ENCODE measurements at places on chromosomes 2 and 18.

GRCh38 chr2:142323206-142323605, 192.4 kb upstream of the LRP1B start:
- DNase-seq, result no peak

DNA sequence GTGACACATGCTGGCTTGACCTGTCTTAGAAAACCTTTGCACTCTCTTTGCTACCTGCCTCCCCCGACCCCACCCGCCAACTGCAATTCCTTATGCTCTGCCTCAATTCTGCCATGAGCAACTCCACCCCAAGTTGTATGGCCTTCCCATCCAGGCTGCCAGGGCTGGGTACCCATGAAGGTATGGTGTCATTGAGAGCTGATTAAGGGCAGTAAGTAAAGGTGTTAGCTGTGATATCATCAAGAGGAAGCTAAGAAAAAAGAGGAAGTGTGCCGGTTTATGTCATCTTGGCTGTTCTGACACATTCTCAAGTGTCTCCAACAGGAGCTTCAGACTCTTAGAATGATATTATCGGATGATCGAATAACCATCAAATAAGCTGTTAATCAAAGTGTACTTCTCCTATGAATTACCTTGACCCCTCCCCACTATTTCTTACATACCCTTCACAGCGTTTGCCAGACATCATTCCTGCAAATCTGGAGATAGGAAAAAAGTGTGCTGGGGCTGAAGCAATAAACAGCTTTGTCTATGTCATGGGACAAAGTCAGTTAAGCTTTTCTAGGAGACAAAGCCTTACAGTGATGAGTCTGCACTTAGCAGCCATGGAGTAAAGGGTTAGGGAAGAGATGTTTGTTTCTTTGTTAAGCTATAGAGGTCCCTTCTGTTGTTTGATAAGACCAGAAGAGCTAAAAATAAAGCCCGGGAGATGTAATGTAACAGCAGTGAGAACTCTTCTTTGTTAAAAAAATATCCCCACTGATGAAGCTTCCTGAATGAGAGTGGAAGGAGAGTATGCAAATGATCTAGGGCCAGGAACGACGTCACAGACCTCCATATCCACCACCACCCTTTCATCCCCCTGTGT, 40.4 kb upstream of the SMAD2 start:
- DNase-seq, result no peak

DNA sequence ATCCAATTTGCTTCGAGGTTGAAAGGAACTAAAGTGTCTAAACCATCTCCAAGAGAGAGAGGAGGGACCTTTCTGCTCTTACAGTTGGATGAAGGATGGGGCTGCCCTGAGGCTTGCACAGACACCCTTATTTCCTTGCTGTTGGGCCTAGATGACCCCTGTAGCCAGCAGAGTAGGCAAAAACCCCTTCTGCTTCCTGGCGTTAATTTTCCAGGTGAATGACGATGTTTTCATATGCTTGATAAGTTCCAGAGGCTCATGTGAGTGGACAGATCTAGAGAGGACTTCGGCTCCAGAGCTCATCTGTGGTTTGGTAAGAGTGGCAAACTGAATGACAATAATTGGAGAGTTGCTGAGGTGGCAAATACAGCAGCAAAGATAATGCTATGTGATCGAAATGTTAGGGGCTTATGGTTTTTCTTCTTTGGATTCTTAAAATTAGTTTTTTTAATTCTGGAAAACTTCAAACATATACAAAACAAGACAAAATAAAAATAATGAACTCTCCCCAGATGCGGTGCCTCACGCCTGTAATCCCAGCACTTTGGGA, 98.6 kb upstream of the MAP4K3 start:
- no peak for DNase-seq

DNA sequence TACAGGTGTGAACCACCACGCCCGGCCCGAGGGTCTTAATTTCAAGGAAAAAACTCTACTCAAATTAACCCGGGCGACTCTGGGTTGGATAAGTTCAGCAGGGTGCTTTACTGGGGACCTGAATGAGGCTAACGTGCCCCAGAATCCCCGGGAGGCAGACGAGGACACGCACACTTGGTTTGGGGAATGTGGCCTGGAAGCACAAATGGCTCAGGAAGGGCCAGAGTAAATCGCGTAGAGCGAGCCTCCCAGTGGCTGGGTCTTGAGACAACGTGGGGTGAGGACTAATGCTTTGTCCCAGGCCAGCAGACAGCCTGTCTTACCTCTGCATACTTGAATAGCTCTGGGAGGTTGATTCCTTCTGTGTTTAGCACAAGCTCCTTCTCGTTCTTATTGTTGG, 75.8 kb downstream of the POLR1A start:
- DNase-seq, result no peak

GRCh38 chr2:173059292-173059691, 16.4 kb upstream of the MAP3K20 start:
- no peak for DNase-seq

GRCh38 chr2:40448476-40449079, 3.3 kb downstream of the SLC8A1 start:
- DNase-seq, result peak; percentile 61

GRCh38 chr2:119549241-119549640, 5.0 kb downstream of the CFAP221 start:
- DNase-seq, result no peak

- DNase-seq, result peak; percentile 13
Observed at GRCh38 chr2:189424961-189425360, 16.3 kb upstream of the WDR75 start.

DNA sequence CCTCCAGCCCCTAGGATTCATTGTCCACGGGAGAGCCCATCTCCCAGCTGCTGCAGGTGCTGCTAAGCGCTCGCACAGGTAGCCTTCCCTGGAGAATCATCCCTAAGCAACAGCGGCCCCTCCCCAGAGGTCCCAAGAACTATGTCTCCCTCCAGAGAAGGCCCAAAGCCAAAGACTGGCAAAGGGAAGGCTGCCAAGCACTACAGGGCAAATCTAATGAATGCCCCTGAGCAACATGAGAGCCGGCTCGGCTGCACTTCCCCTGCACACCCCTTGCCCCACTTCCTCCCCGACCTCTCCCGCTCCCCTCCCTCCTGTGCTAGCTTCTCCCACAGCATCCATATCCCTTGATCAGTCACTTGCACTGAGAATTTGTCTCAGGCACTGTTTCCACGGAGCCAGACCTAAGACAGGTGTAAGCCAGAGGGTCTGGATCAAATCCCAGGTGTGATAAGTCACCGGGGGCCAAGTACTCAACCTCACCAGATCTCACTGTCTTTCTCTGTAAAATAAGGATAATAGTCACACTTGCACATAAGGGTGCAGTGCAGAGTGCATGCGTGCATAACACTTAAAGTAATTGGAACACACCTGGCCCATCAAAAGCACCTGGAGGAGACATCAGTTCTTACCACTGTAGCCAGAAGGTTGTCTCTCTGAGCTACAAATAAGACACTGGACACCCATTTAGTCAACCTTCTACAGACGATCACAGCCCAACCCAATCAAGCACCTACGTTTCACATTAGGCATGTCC, 20.1 kb upstream of the COL6A3 start:
- no peak for DNase-seq

GRCh38 chr2:231611273-231612108, 18.8 kb downstream of the TEX44 start:
- peak; percentile 82 for DNase-seq

GRCh38 chr2:163401481-163401880, 334.3 kb downstream of the FIGN start:
- DNase-seq, result no peak

- no peak for DNase-seq
Observed at GRCh38 chr2:74091391-74091790, 56.3 kb downstream of the BOLA3 start.

GRCh38 chr2:197500503-197501131, 438 bp downstream of the HSPE1 start:
- peak; percentile 72 for DNase-seq

DNA sequence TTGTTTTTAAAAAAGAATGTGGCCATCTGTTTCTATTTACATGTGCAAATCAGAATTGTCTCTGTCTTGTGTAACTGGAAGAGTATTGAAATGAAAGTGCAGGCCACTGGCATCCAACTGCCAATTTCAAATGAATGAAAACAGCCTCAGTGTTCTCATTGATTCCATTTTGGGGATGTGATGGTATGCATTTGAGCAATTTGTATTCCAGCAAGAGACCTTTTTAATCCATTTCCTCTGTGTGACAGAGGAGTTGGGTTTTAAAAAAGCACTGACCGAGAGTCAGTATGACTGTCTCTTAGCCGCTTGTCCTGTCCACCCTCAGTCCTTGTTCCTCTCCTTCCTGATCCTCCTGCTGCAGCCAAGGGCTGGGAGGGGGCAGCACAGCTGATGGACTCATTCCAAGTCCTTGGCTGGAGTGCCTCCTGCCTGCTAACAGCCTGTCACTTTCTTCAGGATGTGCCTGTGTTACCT, 50.0 kb downstream of the ASAP2 start:
- DNase-seq, result no peak

DNA sequence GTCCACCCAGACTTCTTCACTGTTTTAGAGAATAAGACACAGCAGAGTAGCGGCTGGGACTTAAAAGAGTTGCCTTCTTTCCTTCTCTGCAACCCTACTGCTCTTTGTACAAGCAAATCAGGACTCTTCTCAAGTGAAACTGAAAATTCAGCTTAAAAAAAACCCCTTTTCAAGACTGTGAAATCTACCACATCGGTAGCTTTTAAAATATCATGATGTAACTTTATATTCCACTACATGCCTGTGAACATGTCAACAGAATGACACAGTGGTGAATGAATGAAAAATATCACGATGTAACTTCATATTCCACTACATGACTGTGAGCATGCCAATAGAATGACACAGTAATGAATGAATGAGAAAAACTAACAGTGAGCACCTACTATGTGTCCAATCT, 53.4 kb downstream of the TCF4 start:
- DNase-seq, result no peak

DNA sequence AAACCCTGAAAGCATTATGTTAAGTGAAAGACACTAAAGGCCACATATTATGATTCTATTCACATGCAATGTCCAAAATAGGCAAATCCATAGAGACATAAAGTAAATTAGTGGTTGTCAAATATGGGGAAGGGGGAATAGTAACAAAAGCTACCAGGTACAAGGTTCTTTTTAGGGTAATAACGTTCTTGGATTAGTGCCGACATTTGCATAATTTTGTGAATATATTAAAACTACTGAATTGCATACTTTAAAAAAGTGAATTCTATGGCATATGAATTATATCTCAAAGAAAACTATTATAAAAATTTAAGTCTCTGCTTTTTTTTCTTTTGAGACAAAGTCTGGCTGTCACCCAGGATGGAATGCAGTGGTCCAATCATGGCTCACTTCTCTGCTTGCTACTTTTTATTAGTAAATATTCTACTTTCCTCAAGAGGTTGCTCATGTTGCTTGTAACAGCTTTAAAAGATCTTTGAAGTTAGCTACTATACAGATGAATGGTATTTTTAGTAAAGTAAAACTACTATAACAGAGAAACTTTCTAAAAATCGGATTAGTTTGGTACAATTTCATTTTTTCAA, 2.5 kb downstream of the SESTD1 start:
- no peak for DNase-seq

DNA sequence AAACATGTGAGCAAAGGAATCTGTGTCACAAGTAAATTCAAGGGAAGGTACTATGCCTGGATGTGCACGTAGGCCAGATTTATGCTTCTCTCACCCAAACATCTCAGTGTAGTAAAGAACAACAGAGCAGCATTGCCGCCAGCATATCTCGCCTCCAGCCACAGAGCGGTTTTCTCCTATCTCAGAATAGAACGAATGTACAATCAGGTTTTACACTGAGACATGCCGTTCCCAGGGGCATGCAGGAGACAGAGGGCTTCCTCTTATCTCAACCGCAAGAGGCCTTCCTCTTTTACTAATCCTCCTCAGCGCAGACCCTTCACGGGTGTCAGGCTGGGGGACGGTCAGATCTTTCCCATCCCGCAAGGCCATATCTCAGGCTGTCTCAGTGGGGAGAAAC, 175.3 kb downstream of the RPIA start:
- no peak for DNase-seq

DNA sequence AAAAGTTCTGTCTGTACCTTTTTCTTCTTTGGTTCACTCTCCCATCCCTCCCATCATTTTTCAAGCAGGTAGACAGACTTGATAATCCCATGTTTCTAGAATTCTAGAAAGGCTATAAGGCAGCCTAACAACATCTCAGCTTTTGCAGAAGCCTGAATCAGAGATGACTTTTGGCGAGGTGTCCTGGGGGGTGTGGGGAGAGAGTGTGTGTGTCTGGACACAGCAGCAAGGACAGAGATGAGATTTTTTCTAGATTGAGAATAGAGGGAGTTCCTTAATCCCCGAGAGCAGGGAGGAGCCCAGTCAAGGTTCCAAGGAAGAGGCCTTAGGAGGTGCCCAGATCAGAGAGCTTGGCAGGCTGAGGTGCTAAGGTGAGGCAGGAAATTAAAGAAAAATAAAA, 22.0 kb upstream of the LAPTM4A start:
- no peak for DNase-seq

DNA sequence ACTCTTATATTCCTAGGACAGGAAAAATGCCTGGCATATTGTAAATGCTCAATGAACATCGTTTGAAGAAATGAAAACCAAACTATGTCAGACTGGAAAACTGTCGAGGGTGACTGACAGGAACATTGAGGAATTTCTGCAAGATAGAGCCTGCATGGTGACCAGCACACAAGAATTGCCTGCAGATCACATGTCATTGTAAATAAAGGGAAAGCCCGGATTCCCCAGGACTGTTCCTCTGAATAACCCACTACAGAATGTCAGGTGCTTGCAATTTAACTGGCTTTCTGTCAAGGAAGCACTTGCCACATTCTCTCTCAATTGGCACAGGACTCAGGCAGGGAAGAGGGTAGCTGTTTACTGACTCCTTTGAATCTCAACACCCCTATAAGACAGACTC, 129.0 kb upstream of the REG3G start:
- no peak for DNase-seq

GRCh38 chr2:98269274-98269673, 77.0 kb upstream of the CNGA3 start:
- peak; percentile 72 for DNase-seq

DNA sequence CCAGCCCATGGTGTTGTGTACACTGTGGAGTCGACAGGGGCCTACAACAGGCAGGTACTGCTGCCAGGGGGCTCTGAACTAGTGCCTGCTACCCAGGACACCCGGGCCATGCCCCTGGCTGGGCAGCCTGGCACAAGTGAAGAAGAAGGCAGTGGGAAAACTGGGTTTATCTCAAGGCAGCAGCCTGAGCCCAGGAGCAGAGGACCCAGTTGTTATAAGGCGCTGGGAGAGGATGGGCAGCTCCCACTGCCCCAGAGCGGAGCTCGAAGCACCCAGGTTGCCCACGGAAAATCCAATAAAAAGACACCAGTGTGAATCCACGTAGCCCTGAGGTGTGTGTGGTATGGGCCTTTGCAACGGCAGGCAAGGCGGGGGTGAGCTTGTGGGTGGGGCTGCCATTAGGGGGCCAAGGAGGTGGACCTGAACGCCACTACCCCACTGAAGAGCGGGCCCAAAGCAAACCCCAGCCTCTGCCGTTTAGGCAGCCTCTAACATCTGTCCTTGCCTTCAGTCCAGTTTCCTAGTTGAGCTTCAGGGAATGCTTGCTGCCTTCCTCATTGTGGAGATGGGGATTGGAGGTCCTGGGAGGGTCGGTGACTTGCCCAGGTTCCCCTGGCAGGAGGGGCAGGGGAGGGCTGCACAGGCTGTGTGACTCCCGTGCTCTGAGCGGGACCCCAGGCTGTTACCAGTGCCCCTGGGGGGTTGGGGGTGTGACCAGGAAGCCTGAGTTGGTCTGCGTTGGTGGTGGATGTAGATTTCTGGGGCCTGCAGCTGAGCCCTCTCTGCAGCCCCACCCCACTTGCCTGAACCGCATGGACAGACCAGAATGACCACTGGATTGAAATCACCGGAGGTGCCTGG, 16.0 kb downstream of the ARID5A start:
- DNase-seq, result no peak

- DNase-seq, result no peak
Observed at GRCh38 chr2:239192456-239192855, 208.4 kb downstream of the HDAC4 start.

- DNase-seq, result no peak
Observed at GRCh38 chr2:222548992-222549391, 106.9 kb downstream of the FARSB start.

Data from activated CD4-positive, alpha-beta T cell treated with anti-CD3 and anti-CD28 coated beads, Interleukin-2, amount 10 ng/mL, durations not matched to agents 24 days and 14 days (primary cell).